Right hindlimb (tissue), 1 donor: ENCODE measurements at places on chromosomes 2 and 18.

DNA sequence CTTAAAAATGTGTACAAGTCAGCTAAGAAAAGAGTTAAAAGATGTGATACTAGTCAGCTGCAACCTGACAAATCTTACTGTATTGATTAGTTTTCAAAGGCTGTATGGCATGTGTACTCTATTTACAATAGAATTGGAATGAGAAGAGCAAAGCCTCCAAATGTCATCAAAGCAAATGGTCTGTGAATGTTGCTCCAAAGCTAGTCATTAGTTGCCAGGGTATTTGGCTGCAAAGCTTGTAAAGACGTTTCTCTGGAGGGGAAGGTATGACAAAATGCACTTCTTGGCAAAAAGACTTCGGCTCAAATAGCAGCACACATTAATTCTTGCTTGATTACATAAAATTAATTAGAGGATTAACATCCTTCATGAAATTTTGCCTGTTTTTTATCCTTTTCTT is 59.3 kb downstream of the ETAA1 start:
- DNase-seq, result no peak

GRCh38 chr18:36496022-36496421 is 198.5 kb downstream of the FHOD3 start:
- no peak for DNase-seq

DNA sequence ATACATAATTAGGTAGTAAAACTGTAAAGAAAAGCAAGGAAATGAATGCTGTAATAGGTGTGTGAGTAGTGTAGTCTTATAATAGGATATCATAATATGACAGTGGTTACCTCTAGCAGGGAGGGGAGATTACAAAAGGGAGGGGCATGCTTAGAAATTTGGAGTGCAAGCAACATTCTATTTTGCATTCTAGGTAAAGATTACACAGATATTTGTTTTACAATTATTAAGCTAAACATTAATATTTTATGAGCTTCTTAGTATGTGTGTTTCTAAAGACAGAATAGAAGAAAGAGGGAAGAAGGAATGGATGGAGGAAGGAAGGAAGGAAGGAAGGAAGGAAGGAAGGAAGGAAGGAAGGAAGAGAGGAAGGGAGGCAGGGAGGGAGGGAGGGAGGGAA is 177.9 kb downstream of the PAX3 start:
- DNase-seq, result no peak

DNA sequence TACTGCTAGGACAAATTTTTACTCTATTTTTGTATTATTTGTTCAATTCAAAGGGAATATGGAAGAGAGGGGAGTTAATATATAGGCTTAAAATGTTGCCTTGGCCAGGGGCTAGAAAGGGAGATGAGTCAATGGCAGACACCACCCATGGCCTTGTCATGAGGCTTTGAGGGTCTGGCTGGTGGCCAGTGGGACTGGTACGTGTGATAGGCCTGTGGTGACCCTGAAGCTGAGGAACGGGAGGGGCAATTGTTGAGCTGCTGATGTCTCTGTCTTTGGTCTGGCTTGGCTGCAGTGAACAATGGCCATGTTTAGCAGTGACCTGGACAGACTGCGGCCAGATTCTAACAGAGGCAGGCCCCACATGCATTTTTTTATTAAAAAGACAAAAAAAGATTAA is 18.5 kb downstream of the GKN1 start:
- no peak for DNase-seq

DNA sequence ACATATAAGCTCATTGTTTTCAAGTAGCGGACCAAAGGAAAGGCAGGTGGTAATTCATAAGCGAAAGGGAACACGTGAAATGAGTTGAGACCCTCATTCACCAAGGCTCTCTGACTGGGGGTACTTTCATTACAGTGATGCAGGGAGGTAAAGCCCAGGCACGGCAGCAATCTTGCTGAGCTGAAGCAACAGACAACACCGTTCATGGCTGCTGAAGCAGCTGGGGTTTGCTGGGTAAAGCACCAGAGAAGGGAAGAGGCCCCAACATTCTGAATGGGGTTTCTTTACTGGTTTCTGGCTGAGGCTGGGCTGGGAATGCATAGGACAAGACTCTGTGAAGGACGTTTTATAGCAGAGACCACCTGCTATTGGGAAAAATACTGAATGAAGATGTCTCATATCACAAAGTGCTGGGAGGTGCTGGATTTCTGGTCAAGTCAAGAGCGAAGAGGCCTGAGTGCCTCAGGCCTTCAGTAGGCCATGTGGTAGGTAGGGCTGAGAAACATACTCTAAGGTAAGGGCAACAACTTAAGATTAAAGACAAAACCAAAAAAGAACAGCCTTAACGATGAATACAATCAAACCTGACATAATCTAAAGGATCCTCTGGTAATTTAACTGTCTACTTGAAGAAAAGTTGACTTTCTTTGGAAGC is 324.7 kb upstream of the PIK3C3 start:
- no peak for DNase-seq

- no peak for DNase-seq
Measured at GRCh38 chr2:55844986-55845385, 78.6 kb downstream of the EFEMP1 start.

DNA sequence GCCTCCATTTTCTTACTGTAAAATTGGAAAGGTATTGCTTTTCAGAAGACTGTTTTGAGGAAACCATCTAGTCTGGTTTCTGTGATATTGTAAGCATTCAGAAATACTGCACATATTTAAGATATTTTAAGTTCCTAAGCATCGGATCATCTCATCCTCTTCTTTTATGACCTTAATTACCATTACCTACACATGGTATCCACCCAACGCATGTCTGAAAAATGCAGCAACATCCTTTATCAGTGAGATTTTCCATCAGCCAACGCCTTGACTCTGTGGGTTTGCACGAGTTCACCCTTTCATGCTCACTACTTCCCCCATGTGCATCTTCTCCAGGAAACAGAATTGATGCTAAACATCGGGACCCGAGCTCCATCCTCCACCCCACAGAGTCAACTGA is 84.3 kb downstream of the COL4A4 start:
- DNase-seq, result no peak

DNA sequence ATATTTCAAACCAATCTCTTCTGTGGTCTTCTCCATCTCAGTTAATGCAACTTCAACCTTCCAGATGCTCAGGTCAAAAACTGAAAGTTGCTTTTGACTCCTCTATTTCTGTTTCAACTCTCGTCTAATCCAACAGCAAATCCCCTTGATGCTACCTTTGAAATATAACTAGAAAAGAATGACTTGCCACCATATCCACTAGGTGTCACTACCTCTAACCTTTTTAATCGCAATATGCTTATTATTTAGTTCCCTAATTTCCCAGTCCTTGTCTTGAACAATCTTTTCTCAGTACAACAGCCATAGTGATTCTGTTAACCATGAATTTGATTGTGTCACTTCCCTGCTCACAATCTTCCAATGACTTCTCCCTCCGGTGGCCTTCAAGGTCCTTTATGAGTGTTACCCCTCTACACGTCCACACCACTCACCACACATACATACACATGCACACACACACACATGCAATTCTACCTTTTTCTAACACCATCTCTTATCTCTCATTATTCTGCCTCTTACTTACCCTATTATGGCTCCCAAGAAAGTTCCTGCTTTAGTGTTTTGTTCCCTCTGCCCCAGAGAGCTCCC is 245.5 kb upstream of the KCNJ3 start:
- no peak for DNase-seq
